ENCODE measurements at places on chromosomes 16 and 17.

- DNase-seq: peak; percentile 37
Measured at GRCh38 chr17:46044286-46044928, 45.4 kb downstream of the STH start.

GRCh38 chr17:34692920-34693319, 113.5 kb downstream of the TMEM132E start:
- no peak for DNase-seq

DNA sequence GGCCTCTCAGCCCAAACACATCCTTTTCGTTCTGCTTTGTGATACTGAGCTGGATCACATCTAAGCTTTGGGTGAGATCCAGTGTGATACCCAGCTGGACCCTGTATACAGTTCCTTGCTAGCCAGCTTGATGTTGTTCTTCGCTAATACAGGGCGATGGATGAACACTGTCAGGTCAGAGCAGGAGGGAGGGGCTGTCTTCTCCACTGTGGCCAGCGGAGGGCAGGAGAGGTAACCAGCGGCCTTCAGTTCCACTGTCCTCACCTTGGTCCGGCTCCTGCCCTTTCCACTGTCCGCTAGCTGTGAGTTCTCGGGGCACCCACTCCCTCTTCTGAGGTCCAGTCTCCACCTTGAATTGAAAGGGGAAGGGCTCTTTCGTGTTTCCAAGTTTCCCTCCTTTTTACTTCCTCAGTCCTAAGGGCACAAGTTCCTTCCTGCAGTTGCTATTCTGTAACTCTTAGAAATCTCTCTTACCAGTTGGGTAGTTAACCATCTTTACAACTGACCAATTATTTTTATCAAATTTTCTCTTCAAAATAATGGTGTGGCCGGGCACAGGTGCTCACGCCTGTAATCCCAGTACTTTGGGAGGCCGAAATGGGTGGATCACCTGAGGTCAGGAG, 3.0 kb upstream of the ZNF213 start:
- no peak for DNase-seq

GRCh38 chr17:60077672-60078519, 825 bp downstream of the HEATR6 start:
- no peak for DNase-seq

DNA sequence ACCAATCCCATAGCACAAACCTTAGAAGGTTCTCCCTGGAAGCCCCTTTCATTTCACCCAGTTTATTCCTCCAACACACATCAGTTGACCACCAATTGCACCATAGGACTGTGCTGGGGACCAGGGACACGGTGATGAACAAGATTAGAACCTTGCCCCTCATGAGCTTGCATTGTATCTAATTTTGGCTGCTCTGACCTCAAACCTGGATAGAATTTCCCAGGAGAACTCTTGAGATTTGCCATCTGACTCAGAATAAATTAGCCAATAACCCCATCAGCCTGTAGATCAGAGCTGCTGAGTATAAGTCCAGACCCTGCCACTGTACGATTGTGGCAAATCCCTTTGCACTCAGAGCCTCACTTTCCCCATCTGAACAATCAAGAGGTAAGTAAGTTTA, 52.1 kb downstream of the CDH11 start:
- no peak for DNase-seq

DNA sequence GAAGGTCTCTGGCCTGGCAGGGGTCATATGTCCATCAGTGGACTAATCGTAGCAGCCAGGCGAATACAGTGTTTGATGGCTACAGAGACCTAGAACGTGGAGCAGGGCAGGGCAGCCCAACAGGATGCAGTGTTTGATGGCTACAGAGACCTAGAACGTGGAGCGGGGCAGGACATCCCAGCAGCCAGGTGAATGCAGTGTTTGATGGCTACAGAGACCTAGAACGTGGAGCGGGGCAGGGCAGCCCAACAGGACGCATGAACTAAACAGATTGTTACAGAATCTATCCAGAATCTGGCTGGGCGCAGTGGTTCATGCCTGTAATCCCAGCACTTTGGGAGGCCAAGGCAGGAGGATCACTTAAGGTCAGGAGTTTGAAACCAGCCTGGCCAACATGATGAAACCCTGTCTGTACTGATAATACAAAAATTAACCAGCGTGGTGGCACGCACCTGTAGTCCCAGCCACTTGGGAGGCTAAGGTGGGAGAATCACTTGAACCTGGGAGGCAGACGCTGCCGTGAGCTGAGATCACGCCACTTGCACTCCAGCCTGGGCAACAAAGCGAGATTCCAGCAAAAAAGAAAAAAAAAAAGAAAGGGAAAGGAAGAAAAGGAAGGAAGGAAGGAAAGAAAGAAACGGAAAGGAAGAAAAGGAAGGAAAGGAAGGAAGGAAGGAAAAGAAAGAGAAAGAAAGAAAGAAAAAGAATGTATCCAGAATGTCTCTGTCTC, 65.2 kb upstream of the RPH3AL start:
- no peak for DNase-seq

DNA sequence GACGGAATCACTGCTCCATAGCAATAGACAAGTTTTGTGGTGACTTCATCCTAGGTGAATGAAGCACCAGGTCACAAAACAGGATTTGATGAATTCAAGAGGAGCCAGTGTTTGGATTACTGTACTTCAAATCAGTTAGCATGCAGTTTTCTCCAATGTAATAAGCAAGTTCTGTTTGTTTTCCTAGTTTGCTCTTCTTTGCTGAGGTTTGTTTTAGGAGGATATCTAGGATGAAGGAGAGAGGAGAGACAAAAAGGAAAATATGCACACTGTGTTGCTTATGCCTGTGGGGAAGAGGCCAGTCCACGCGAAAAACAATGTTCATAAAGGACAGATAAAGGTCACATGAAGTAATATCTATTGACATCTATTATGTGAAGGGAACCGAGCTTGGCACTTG, 9.0 kb downstream of the KRT37 start:
- DNase-seq: no peak

- DNase-seq: no peak
Measured at GRCh38 chr16:51049276-51049675, 101.8 kb downstream of the SALL1 start.

GRCh38 chr17:40382251-40382650, 17.7 kb upstream of the GJD3 start:
- DNase-seq: no peak

GRCh38 chr16:68451676-68452075, 3.4 kb upstream of the SMPD3 start:
- no peak for DNase-seq

DNA sequence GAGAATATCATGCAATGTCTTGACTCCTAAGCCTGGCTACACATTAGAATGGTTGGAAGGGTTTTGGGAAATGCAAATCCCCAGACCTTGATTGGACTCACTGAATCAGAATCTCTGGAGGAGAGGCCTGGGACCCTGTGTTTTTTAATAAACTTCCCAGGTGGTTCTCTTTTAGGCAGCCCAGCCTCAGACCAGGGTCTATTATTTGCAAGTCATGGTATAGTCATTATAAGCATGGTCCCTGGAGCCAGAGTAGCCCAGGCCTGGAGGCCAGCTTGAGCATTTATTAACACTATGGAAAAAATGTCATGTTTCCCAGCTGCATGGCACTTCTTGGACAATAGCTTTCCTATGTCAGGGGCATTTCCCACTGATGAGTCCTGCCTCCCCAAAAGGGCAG, 266.9 kb downstream of the NPIPA8 start:
- DNase-seq: no peak

- no peak for DNase-seq
Measured at GRCh38 chr16:1105888-1106620, 10.0 kb upstream of the C1QTNF8 start.

DNA sequence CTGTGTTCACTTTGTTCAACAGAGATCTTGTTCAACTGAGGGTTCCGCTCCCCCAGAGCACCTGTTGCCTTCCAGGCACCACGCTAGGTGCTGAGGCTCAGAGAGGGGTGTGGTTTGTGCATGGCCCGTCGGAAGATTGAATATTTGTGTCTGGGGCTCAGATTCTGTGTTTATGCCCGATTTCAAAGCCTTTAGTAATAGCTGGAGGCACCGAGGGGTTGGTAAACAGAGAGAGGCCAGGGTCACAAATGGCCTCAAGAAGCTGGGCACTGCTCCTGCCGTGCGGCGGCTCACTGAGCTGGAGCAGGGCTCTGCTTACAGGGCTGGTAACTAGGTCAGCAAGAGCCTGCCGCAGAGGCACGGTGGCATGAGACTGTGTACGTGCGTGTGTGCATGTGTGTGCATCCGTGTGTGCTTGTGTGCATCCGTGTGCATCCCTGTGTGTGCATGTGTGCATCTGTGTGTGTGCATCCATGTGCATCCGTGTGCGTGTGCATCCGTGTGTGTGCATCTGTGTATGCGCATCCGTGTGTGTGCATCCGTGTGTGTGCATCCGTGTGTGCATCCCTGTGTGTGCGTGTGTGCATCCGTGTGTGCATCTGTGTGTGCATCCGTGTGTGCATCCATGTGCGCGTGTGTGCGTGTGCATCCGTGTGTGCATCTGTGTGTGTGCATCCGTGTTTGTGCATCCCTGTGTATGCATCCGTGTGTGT, 5.4 kb downstream of the ITGAE start:
- DNase-seq: no peak

DNA sequence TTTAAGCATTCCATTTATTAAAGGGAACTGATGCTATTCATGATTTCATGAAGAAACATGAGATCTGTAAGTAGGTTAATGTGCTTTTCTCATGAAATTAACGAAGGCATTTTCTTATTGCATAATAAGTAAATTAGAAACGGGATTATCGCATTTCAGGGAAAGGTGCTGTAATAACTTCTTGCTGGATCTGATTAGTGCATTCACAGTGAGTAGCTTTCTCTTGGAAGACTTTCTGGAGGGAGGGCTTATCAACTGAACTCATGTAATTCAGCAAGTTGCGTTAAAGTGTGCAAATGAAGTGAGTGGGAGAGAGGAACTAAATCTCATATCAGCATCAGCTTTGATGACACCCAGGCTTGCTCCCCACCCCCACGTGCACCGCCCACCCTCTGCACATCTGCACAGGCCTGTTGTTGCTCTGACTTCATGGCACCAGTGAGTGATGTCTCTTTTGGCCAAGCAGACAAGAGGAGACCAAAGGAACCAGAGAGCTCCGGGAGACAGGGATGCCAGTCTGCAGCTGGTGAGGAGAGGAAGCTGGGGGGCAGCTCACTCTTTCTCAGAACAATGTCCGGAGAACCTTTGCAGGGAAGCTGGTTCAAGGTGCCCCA, 26.3 kb upstream of the GAS7 start:
- DNase-seq: no peak

DNA sequence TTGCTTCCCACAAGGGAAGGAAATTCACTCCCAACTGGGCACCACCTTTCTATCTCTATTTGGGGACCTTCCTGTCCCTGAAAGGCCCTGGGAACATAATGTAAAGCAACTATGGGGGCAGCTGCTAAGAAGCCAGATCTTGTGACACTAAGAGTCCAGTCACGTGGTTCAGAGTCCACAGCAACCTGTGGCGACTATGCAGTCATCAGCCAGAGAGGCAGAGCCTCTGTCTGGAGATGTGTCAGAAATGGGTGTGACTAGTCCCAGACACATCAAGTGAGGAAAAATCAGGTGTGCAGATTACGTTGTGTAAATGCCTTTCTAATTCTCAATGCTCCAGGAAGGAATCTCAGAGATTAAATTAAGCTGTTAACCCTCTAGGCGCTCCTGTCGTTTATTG, 26.6 kb upstream of the SKAP1 start:
- DNase-seq: no peak

DNA sequence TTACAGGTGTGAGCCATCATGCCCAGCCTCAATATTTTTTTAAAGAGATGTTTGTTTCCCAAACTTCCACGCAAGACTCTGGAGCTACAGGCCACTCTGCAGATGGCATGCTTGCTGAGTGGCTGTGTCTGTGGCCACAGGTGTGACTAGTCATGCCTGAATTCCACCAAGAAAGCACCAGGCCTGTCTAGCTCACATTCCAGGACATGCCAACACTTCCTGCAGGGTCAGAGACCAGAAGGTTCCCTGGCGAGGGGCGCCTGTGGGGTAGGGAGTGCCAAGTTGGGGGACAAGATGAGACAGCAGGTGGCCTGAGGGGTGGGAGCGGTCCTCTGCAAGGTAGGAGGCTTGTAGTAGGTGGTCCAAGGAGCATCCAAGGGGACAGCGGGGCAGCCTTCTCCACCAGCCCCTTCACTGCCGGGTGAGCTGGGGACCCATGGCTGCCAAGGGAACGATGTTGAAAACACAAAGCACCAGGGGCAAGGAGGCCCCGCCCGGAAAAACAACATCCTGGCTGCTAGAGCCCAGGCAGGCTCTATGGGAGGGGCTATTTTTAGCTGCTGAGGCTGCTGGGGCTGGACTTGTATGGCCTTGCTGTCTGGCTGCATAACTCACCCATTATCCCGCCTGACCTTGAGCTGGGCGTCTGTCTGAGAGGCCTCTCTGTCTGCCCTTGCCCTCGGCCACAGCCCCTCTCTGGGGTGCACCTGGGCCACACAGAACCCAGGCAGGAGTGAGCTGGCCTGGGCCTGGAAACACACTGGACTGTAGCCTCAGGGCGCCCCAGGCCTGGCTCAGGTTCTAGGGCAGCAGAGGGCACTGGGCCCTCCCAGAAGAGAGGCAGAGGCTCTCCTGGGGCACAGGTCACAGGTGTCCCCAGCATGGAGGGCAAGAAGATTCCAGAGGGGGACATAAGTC, 5.7 kb downstream of the TRIM47 start:
- no peak for DNase-seq

GRCh38 chr17:39791111-39791992, 53.6 kb downstream of the GRB7 start:
- no peak for DNase-seq

GRCh38 chr17:82278786-82279391, 5.4 kb upstream of the CSNK1D start:
- no peak for DNase-seq

GRCh38 chr17:80279895-80280294, 19.2 kb downstream of the RNF213 start:
- DNase-seq: no peak

- no peak for DNase-seq
Measured at GRCh38 chr16:67063008-67063407, 34.1 kb downstream of the CBFB start.
